ENCODE measurements at places on chromosomes 2 and 18.

DNA sequence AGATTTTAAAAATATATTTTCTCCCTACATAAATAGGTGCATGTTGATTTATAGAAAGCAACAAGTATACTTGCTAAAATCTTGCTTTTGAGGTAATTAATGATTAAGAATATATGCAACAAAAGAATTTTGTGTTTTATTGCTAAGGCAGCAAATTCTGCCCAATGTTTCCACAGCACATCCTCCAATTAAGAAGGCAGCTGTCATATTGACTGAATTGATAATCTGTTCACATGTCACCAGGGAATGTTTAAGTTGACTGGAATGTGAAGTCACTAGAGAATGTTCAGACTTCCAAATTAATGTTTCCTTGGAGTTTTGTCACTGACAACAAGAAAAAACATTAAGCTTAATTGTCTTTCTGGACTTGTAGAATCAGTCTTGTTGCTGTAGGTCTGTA is 1602.7 kb upstream of the SLC39A10 start:
- DNase-seq: peak; percentile 16

GRCh38 chr2:56232912-56233311 is 49.1 kb downstream of the CCDC85A start:
- no peak for DNase-seq

DNA sequence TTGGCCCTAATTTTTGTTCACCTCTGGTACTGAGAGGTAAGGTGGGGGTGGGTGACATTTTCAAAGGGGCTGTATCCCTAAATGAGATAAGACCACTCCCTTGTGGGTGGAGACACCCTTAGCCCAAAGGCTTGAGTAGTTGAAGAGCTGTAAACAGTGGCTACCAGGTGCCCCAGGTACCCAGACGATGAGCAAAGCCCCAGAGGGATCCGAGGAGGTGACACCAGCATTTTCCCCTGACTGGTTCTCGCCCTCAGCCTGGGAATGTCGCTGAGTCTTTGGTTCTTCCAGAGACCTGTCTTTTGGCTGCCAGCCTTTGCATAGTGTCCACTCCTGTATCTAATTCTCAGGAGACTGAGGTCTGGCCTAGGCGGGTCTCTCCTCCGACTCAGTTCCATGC is 36.5 kb downstream of the RRM2 start:
- no peak for DNase-seq

DNA sequence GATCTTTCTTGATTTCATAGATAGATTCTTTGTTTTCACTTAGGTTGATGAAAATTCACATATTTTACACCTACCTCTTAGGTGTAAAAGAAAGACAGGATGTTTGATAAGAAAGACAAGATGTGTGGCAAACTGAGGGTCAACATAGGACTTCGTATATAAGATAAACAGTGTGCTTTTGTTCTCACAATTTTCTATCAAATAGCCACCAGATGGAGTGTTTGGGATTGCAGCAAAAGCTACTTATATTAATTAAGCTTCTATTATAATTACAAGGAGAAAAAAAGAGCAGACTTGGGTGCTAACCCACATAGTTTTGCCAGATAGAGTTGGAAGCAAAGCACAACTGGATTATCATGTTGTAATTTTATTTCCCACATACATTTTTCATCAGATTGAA is 232.9 kb downstream of the CDH7 start:
- no peak for DNase-seq

GRCh38 chr2:47784352-47784851 is 1.5 kb downstream of the MSH6 start:
- no peak for DNase-seq

- peak; percentile 22 for DNase-seq
Observed at GRCh38 chr2:158845859-158846258, 50.7 kb downstream of the DAPL1 start.
